CD4-positive, alpha-beta T cell treated with Interferon alpha-2 for 1 hour (primary cell): ENCODE measurements at places on chromosomes 4 and X.

DNA sequence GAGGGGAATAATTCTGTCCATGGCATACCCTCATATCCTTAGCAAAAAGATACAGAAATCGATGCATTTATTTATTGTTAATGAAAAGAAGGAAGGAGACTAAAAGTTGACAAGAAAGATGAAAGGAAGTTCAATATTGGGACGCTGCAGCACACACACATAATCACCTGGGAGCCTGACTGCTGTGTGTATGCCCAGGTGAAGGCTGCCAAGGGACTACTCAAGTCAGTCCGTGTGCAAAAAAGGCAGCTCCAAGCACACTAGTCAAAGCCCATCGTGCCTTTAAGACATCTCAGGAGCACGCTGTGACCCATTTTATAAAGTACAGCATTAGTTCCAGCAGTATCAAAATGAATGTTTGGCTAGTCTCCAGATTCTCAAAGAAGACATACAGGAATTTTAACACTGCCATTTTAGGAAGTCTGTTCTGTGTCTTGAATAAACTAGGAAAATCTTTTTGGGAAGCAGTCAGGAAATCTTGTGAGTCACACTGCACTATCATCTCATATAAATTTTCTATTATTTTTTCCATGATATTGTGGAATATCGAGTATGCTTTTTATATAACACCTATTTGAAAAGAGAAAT, 363.9 kb downstream of the GASK1B start:
- DNase-seq: no peak

- no peak for DNase-seq
These were observed 1574.7 kb downstream of the STIM2 start for GRCh38 chr4:28435314-28435713.

DNA sequence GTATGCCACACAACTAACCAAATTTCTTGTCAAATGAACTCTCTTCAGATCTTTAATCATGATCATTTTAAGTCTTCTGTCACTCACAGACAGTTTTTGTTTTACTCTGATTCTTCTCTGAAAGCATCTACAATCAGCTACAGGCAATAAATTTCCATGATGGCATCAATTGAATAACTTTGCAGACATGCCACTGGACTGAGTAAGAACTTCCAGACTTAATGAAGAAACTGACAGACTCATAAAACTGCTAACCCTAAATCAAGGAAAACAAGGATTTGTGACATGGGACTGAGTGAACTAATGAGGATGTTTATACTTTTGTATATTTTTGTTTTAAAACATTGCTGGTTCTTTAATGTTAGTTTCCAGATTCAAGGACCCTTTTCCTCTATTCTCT, 5.5 kb upstream of the PPP1R2C start:
- no peak for DNase-seq

DNA sequence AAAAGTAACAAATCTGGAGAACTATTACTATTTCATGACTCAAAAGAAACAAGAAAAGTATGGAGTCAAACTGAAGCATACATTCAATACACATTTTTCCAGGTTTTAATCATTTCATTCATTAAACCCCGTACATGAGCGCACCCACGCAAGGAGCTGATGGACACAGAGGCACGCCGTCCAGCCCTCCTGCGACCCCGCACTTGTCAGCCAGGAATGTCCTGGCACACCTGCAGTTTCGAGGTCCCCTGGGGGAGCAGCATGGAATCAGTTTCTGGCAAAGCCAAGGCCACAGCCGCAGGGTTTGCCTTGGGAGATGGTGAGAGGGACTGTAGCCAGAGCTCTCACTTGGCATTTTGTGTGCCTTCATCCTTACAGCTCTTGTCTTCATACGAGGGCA, 12.8 kb upstream of the SLC2A9 start:
- DNase-seq: no peak

GRCh38 chr4:78481180-78481579, 70.4 kb upstream of the ANXA3 start:
- no peak for DNase-seq

- no peak for DNase-seq
These were observed 12.6 kb downstream of the NEIL3 start for GRCh38 chr4:177322266-177322665.

DNA sequence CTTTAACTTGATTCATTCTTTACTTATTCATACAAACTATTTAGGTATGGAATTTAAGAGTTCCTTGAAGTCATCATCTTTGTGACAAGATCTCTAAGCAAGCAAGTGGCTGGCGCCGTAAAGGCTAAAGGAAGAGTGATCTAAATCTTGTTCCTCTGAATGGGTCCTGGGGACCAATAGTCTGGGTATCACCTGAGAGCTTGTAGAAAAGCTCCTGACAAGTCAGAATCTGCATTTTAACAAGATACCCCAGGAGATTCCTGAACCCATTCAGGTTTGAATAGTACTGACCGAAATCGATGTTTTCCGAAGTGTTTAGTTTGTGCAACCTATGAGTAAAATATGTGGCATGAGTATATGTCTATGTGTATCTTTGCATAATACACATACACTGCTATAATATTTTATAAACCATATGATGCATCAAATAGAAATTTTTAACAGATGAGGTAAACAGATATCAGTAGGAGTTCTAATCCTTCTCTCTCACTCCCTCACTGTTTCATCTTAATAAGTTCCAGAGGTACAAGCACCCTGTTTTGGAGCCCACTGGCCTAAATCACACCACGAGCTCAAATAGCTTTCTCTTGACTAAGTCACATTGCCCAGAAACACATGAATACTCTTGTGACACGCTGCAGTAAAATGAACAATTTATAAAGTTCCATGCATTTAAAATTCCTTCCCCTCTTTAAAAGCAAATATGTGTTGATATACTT, 170.0 kb downstream of the RELL1 start:
- DNase-seq: no peak

DNA sequence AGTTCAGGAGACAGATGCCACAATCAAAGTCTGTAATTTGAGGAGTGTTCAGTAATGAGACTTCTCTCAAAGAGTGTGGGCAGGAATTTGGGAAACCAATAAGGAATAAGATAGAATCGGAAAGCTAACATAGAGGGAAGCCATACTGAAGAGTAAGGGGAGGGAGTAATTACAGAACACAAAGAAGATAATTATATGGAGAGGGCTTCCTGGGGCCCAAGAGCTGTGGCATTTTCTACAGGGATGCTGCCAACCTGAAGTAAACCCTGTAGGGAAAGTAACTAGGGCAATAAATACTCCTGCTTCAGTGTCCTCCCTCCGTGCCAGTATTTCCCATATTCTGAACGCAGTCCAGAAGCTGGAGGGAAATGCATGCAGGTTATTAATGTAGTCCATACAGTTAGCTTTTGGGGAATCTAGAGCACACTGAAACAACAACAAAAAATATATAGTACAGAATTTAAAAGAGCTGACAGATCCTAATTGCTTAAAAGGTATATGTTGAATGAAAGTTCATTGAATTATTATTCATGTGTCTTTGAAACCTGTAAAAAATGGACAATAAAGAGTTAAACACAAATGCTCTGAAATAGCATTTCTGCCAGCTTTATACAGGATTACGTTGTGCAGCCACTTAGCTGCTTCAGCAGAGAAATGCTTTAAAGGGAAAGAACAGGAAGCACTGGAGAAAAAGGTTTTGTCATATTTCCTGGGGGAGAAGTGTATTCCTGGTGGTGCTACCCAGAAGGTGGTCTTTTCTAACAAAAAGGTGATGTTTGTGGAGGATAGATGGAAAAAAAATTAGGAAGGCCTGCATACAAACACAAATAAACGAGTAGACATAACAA, 48.0 kb downstream of the CXXC4 start:
- no peak for DNase-seq

- DNase-seq: no peak
These were observed 475.9 kb downstream of the PDHA2 start for GRCh38 chr4:96315815-96316214.

DNA sequence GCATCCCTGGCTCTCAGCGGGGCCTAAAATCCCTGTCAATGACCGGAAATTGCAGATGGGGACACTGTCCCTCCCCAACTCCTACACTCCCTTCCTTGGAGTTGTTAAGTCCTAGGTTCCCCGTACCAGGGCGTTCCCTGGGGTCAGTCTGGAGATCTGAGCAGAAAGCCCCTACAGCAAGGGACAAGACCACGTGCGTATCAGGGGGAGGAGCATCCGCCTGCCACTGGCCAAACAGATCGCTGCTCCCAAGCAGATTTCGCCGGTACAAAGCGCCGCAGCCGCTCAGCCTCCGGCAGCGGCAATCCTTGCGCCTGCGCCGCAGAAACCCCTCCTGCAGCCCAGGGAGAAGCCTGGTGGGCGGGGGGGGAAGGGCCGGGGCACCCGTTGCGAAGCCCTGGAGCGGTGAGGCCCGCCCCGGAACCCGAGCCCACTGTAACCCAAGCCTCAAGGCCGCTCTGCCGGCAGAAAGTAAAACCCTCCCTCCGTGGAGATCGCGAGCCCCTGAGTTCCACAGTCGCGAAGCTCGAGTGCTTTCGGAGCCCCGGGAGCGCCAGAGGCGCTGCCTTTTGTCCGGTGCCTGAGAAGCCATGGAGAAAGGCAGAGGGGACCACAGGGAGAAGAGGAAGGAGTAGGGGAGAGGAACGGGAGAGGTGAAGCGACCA, 2.7 kb downstream of the CRMP1 start:
- DNase-seq: no peak

DNA sequence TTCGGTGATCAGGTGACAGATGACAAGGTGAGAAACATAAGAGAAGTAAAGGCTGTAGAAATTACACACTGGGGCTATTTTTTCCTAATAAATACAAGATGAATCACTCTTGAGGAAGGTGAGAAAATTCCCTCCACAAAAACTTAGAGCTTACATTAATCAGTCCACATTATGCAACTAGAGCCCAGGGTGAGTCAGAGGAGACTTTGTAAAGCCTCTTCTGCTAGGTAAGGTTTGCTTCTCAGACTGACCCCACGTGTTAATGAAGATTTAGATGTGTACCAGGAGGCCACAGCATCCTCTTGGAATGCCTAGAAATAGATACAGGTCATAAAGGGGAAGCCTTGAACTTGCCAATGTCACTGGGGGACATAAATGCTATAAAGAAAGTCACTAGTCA, 396.0 kb upstream of the SMIM31 start:
- no peak for DNase-seq

GRCh38 chrX:2627272-2627867, 63.7 kb upstream of the CD99 start:
- DNase-seq: peak; percentile 44

DNA sequence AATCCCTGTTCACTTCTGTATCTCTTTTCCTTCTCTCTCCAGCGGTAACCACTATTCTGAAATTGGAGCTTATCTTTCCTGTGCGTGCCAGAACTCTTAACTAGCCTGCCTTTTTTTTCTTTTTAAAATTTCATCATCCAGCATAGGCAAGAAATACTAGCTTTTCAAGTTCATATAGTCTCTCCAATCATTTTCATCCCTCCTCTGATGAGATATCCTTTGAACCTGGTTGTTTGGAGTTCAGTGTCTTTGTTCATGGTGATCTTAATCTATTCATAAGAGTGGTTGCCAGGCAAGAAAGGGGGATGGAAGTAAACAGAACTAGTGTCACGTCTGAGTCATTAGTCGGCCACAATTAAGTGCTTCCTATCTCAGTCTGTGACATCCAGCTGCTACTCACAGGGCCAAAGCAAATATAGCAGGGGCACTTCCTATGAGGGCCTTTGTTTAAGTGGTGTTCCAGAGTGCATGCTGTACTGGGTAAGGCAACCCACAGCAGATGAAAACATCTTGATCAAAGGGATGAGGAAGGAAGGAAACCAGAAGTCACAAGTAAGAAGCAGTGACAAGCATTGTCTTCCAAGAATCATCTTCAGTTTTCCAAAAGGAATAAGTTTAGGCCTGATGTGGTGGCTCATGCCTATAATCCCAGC, 56.4 kb upstream of the XIAP start:
- DNase-seq: peak; percentile 42

DNA sequence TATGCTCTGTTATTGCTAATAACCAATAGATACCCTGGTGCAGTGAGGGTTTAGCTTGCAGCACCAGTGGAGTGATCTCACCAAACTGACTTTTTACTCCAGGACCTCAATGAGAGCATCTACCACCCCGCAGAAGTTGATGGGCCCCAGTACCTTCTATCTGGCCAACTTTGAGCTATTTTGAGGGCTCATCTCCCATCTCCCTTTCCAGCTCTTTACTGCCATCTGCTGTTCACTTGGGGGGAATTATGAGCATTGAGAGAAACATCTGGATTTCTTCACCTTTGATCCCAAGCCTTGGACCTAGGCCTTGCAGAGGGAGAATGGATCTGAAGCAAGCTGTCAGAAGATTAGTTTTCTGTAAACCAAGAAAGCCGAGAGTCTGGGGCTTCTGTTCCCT, 143.6 kb downstream of the TMEM164 start:
- peak; percentile 54 for DNase-seq

GRCh38 chr4:6535706-6536105, 39.3 kb upstream of the MAN2B2 start:
- DNase-seq: no peak

DNA sequence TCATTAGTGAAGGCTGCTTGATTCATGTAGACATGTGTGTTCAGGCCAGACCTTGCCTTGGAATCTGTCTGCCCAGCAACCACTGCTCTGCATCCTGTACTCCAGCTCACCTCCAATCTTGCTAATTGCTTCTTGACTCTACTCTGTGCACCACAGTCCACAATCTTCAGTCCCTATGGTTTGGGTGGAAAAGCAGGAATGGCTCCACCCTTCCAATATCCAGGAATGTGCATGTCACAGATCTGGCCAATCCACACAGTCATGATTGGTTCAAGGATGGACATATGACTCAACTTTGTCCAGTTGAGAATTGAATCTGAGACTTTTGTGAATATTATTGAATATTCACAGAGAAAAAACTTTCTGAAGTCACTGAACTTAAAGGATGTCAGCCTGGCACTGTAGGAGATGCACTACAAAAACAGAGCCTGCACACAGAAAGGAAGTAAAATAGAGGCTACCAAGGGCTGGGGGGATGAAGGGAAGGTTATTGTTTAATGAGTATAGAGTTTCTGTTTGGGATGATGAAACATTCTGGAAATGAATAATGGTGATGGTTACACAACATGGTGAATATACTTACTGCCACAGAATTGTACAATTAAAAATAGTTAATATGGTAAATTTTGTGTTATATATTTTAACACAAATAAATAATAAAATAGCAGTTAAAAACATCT, 161.3 kb upstream of the USP38 start:
- DNase-seq: no peak

GRCh38 chrX:136065044-136065671, 79.9 kb downstream of the SLC9A6 start:
- peak; percentile 30 for DNase-seq

DNA sequence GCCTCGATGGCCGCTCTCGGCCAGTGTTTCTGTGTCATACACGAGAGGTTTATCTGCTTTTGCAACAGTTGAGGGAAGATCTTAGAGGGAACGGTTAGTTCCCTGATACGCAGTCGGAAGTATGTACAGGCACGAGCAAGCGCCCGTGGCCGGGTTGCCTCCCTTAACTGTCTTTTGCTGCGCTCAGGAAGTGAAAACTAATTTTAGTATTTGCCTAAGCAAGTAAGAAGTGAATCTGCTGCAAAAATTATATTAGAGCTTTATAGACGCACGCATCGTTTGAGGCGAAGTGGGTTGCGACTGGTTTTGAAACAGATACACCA, 695 bp downstream of the MTM1 start:
- peak; percentile 45 for DNase-seq

DNA sequence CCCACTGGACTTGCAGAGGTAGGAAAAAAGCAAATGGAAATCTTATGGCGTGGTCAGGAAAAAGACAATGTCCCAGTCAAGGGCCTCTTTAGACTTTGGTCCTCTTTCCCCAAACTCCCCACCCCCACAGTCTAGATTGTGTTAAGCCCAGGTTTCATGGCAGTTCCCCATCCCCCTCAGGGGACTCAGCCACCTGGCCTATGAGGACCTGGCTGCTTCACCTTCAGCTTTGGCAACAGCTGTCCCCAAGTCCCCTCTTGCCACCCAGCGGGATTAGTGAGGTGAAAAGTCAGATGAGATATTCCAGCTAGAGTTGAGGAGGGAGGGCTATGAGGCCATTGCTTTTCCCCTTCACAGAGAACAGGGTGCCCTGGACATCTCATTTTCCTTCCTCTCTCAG, 457 bp downstream of the RIPPLY1 start:
- DNase-seq: no peak
